ENCODE measurements at places on chromosomes 12 and 14.

- DNase-seq, result no peak
Measured at GRCh38 chr12:132246997-132247717, 82.2 kb downstream of the GALNT9 start.

DNA sequence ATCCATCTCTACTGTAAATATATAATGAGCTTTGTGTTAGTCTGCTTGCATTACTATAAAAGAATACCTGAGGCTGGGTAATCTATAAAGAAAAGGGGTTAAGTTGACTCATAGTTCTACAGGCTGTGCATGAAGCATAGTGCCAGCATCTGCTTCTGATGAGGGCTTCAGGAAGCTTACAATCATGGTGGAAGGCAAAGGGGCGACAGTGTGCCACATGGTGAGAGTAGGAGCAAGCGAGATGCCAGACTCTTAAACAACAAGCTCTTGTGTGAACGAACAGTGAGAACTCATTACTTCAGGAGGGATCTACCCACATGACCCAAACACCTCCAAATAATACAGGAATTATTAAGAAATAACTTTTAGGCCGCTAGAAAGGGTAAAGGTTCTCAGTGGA, 28.1 kb downstream of the APOBEC1 start:
- no peak for DNase-seq

- DNase-seq, result no peak
Measured at GRCh38 chr12:79056775-79057174, 192.2 kb downstream of the SYT1 start.

DNA sequence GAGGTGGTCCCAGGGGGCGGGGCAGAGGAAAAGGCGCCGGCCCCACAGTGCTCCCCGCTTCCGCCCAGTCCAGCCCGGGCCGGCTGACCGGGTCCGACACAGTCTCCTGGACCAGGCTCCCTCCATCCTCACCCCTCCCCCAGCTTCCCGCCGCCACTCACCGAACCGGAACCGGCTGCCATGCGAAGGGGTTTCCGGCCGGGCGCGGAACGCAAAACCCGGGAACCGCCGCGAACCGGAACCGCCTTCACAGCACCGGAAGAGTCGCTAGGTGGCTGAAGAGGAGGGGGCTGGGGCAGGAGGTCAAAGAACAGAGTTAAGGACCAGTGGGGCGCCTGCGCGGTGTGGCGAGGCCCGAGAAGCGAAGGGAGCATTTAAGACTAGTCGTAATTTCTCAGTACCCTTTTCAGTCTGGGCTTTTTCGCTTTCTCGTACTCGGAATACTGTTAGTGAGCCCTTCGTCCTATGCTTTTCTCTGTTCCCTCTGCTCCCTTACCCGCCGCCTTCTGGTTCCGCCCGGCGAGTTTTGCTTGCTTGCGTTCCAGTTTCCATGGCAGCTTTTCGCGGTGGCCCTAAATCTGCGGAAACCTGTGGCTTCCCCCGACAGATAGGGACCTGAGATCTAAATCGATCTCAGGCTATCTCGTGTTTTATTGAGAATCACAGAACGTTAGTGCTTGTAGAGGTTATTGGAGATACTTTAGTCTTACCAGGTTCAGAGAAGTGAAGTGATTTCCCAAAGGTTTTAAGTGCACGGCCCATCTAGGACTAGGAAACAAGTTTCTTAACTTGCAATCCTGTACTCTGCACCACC, at the start of gene SENP1:
TSS of gene SENP1 (minus strand) at position 213 of the 814 bp plus-strand sequence. CDS start 4,607 bp downstream, outside the sequence.
- DNase-seq, result peak; percentile 53

GRCh38 chr12:9973949-9974348, 2.7 kb downstream of the CLEC12A start:
- DNase-seq, result no peak

GRCh38 chr12:15444523-15444922, 122.2 kb downstream of the PTPRO start:
- DNase-seq, result no peak

DNA sequence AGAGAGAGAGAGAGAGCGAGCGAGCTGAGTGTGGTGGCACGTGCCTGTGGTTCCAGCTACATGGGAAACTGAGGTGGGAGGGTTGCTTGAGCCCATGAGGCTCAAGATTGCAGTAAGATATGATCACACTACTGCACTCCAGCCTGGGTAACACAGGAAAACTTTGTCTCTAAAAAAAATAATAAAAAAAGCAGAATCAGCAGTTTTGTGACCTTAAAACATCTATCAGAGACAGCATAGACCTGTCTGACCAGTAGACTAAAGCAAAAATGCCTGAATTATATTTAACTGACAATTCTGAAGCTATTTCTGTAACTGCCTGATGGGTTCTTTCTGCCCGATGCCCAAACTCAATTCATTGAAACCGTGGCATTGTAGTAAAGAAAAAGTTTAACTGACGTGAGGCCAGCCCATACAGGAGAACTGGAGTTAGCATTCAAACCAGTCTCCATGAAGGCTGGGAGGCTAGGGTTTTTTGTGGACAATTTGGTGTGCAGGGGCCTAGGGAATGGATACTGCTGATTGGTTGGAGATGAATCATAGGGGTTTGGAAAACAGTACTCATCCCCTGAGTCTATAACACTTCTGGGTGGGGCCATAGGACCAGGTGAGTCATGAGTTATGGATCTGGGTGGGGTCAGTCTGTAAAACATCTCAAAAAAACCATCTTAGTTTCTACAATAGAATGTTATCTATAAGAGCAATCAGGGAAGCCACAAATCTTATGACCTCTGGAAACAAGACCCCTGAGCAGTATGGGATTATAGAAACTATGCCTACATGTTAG, 8.0 kb upstream of the RASSF8 start:
- DNase-seq, result no peak

DNA sequence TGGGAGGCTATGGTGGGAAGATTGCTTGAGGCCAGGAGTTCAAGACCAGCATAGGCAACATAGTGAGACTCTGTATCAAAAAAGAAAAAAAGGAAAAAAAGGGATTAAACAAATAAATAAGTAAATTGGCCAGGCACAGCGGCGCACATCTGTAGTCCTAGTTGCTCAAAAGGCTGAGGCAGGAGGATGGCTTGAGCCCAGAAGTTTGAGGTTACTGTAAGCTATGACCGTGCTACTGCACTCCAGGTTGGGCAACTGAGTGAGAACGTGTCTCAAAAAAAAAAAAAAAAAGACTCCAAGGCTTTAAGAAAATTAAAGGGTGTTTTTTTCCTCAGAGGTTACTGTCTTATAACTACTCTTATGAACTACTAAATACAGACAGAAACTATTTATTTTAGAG, 11.7 kb downstream of the BEST3 start:
- DNase-seq, result no peak

DNA sequence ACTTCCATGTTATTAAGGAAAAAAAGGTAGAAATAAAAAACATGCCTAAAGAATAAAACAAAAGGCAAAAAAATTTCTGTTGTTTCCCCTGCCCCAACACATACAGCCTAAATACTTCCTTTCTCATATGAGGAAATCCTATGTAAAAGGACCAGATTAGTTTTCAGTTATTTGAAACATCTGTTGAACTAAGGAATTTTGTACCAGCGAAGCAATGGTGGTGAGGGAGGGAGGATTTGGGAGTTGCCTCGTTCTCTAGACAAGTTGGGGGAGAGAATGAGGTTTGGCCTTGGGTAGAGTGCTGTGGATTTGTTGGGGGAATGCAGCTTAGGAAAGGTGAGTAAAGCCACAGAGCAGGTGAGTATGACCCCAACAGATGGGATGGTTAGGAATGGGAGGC, 141.5 kb upstream of the RFLNA start:
- DNase-seq, result no peak

DNA sequence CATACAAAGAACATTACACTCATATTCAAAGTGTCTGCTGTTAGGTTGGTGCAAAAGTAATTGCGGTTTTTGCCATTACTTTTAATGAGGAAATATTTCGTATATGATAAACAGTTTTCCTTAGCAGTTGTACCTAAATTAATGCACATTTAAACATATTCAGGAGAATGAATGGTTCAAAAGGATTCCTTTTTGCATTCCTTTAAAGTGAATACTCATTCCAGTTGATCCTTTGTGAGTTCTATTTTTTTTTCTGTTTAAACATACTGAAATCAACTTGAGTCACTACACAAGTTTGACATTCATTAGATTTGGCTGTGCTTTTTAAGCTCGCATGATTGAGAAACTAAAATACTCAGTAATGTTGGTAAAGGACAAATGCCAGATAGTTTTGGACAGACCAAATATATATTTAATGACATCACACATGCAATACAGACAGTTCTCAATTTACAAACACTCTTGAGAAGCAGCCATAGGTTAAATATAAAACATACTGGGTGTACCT, 13.8 kb upstream of the SLC38A2 start:
- DNase-seq, result no peak

DNA sequence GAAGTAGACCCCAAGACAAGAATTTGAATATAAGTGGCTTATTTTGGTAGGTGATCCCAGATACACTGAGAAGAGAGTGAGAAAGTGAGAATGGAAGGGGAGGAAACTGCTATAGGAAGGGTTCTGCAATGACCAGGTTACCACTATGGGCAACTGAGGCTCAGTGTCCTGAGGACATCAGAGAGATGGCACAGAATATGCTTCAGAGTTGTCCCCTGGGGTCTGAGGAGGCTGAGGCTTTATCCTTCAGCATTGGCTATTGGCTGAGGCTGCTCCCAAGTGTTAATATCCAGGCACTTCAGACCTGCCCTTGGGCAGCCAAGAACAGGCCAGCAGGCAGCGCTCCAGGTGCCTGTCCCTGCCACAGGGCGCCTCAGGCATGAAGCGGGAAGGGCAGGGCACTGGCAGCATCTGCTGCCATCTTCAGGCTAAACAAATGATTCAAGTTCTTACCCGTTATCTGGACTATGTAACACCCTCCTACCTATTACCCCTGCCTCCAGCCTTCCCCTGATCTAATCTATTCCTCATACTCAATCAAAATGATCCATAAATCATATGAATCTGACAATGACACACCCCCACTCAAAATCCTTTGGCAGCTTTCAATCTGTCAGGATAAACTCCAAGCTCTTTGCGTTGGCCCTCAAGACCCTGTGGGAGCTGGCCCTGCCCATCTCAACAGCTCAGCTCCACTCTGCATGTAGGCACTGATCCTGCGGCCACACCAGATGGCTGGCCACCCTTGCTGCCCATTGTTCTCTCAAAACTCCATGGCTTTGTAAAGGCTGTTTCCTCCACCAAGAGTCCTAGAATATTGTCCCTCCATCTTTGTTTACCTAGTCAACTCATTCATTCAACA, 42.4 kb downstream of the CKAP4 start:
- no peak for DNase-seq

DNA sequence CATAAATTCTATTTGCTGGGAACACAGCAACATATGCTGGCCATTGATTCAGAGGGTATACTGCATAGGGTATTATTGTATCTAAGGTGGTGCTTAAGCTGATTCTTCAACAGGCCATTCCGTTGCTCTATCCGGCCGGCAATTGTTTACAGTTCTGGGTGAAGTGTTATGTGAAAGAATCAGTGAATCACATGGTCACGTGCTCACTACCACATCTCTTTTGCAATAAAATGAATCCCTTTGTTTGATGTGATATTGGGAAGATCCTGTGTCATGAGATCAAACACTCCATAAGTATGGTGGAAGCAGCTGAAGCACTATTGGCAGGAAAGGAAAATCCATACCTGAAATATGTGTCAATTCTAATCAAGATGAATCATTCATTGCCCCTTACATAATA, 7.6 kb upstream of the USP15 start:
- DNase-seq, result no peak

DNA sequence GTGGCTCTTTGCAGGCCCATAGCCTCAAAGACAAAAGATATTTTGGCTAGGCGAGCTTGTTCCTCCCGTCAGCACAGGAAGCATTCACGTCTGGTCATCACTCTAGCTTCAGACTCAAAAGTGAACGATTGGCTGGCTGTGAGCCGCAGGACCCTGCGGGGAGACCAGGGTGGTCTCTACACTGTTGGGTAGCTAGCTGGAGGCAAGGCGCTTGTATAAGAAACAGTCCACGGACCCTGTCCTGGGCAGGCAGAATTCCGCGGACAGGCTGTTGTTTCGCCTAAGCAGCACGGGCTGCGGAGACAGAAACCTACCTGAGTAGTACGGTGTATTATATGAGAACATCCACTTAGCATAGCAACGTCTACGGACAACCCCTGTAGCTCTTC, 29.6 kb downstream of the WBP11 start:
- DNase-seq, result no peak

DNA sequence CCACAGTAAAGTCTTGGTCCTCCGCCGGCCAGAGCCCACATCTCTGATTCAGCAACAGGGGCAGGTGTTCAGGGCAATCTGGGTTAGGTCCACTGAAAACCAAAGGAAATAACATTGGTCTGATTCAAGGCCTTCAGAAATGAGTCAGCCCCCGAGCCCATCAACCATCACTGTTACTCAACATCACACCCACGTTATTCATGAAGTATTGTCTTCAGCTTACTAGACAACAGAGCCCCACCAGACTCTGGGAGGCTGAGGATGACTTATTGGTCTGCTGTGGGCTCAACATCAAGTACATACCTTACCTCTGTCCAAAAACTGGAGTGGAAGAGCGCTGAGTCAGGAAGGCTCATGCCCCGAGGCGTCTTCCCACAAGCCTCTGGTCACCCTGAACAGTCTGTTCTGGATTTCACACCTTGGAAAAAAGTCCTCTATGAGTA, 97.5 kb downstream of the ZFP36L1 start:
- no peak for DNase-seq

DNA sequence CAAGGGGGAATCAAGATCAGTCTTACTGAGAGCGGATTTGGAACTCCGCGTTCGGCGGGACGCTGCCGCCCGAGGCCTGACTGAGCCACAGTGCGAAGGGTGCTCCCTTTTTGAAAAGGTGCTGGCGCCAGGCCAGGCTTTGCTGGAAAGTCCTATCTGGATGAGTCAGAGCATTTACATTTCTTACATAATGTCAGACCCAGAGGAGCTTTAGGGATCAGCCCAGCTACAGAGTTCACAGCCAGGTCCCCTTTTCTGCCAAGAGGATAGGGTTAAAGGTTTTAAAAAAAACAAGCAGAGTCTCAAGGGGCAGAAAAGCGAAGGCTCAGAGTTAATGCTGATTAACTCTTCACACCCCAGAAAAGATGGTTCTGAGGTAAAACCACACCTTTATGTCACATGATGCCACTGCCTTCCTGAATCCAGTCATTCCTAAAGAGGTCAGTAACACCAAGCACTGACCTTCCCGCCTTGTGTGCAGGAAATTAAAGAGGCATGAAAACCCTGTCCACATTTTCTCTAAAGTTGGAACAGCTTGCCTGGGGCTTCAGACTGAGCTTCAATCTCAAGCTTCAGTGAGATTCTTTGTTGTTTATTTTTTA, 11.7 kb upstream of the FBXL14 start:
- no peak for DNase-seq

DNA sequence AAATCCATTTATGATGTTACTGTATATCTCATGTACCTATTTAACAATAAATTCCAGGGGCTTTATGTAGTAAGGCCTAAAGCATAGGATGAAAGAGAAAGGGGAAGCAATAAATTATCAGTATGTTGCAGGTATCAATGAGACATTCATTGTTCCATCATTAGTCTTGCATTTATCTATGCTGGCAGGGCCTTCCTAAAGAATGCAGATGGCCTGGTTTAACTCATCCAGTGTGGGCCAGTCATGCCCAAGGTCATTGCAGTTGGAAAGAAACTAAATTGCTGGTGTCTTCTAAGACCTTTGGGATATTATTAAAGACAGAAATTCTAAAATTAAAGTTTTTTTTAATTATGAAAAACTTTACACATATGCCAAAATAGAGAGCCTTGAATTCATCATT, 98.3 kb downstream of the AVPR1A start:
- no peak for DNase-seq

All from cortex of kidney (tissue), 1 donor.